Cortex of kidney (tissue), 1 donor: ENCODE measurements at places on chromosomes 4 and X.

DNA sequence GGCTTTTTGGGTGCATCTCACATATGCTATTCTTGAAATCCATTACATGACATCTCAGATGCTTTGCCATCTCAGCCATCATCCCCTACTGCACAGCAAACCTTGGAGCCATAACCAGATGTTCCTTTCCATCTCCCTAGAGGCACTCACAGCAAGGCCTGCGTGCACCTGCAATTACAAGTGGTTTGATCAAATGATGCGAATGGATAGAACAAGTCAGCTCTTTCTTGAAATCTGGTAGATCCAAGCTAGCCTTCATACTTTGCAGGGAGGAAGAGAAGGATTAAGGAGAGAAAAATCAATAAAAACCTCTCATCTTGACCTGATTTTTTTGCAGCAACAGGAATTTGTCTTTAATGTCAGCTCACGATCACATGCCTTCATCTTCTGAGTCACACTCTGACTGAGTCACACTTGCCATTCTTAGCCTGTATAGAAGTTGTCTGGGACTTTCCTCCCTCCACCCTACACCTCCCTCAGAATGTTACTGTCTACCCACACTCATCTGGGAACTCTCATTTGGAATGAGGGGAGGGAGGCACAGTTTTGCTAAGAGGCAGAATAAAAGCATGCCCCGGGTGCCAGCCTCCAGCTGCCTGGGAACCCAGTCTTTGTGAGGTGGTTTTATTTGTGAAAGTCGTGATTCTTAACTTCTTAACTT, 11.9 kb upstream of the TRIML1 start:
- DNase-seq = no peak

- DNase-seq = no peak
These were observed 87.0 kb downstream of the SPCS3 start for GRCh38 chr4:176406736-176407135.

- no peak for DNase-seq
These were observed 37.3 kb upstream of the BCORL1 start for GRCh38 chrX:129945131-129945530.

- DNase-seq = no peak
These were observed 6.3 kb downstream of the MXD4 start for GRCh38 chr4:2255501-2256155.

GRCh38 chr4:86557526-86557925, 36.6 kb upstream of the PTPN13 start:
- no peak for DNase-seq

- no peak for DNase-seq
These were observed 8.1 kb upstream of the TBC1D1 start for GRCh38 chr4:37882665-37883296.

DNA sequence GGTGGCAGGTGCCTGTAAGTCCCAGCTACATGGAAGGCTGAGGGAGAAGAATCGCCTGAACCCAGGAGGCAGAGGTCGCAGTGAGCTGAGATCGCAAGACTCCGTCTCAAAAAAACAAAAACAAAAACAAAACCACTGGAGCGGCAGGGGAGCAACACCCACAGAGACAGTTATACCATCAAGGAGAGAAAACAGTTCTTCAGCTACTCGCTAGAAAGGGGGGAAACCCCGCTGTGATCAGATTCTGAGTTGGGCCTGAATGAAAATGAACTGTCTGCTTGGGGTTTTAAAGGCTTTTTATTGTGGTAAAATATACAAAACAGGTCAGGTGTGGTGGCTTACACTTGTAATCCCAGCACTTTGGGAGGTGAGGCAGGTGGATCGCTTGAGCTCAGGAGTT, 16.8 kb upstream of the IRAK1 start:
- DNase-seq = no peak

DNA sequence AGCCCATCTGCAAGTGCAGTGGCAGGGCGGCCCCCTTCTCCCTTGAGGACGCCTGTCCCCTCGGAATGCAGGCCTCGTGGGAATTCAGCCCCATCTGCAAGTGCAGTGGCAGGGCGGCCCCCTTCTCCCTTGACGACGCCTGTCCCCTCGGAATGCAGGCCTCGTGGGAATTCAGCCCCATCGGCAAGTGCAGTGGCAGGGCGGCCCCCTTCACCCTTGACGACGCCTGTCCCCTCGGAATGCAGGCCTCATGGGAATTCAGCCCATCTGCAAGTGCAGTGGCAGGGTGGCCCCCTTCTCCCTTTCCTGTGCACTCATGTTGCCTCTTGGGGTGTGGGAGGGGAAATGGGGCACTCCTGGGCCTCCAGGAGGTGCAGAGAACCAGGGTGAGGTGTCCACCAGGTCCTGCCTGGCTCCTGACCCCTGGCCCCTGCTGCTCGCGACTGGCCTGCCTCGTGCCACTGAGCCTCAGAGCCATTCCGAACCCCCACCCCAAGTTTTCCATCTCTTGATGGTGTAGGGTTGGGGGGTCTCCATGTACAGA, 6.8 kb upstream of the SLC26A1 start:
- DNase-seq = no peak

DNA sequence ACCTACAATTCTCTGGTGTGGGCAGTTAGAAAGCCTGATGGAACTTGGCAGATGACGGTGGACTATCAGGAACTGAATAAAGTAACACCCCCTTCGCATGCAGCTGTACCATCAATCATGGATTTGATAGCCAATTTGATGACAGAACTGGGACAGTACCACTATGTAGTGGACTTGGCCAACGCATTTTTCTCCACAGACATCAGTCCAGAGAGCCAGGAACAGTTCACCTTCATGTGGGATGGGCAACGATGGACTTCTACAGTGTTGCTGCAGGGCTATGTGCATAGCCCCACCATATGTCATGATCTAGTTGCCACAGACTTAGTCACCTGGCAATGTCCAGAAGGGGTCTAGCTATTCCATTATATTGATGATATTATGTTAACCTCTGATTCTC, 54.5 kb upstream of the CCDC149 start:
- DNase-seq = no peak

- DNase-seq = no peak
These were observed 9.2 kb downstream of the PWWP3B start for GRCh38 chrX:106177106-106177981.

DNA sequence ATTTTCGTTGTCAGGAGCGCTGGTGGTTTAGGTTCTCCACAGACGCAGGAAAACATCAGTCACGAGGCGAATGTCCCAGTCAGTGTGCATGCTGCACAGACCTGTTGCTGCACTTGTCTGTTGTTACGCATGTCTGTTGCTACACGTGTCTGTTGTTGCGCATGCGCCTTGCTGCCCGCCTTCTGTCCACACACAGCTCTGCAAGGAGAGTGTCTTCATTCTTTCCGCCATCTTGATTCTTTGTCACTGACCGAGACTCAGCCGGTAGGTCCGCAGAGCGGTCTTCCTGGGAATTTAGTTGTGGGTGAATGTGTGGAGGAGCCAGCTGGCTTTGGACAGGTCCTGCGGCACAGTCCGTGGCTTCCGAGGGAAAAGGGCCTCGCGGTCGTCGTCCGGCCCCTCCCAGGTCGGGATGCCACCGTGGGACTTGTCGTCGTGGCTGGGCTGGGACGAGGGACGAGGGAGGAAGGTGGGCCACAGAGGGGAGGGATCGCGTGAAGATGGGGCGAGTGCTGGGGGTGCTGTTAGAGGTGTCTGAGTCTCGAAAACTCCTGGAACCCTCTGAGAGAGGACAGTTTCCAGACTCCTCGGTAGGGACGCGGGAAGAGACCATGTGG, at the start of gene PAGE2B:
TSS of gene PAGE2B (plus strand) at position 180 of the 617 bp plus-strand sequence. CDS start 1,012 bp downstream, outside the sequence.
- DNase-seq = no peak

DNA sequence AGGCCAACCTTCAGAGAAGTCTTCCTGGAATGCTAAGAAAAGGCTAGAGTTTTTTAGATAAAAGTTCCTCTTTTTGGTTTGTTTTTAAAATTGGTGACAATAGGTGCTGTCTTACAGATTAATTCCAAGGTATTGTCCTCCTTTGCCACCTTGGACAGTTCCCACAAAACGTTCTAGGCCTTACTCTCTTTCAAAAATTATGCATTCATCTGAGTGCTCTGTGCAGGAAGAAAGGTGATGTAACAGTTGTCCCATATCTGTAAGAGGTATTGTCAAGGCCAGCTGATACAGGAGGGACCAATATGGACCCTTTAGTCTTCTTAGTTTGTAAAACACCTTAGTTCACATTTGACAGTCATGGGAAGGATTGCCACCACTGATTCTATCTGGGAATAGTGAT, 15.9 kb upstream of the CXCL5 start:
- DNase-seq = no peak
